ENCODE measurements at places on chromosomes 1 and 21. TPM values are rescaled to one million over a fixed set of nuclear protein-coding genes. Genes with fewer than 3 reads are reported as not detected.

The PADI2 gene
- 11.8 TPM for total RNA-seq

The KMO gene
- 0.10 TPM for total RNA-seq

The RHBDL2 gene
- 2.2 TPM for total RNA-seq

The FAM151A gene
- total RNA-seq: not detected

The KCNH1 gene
- total RNA-seq: 0.59 TPM
